Stromal cell of bone marrow (primary cell): ENCODE measurements at places on chromosomes 4 and X.

- no peak for DNase-seq
Measured at GRCh38 chrX:26100421-26100920, 37.7 kb upstream of the MAGEB18 start.

- no peak for DNase-seq
Measured at GRCh38 chr4:19256823-19257222, 994.9 kb upstream of the SLIT2 start.

GRCh38 chr4:88802585-88803286, 105.1 kb upstream of the NAP1L5 start:
- no peak for DNase-seq

DNA sequence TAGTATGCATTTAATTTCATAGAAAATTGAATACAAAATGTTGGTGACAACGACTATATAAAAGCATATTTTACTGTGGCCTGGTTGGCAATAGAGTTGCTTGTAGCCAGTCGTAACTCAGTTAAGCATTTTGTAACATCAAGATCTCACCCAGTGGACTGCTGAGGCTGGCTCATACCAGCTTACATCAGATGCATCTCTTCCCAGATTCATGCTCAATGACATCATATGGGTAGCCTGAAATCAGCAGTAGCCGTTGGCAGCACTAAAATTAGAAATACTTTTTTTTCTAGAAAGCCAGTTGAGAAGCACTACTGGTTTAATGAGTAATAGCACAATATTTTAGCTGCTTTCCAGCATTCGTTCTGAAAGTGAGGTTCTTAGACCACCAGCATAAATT, 341.2 kb downstream of the TECRL start:
- DNase-seq: no peak

GRCh38 chr4:151664289-151664688, 96.5 kb downstream of the GATB start:
- no peak for DNase-seq

GRCh38 chrX:38803243-38803587, 2.0 kb downstream of the MID1IP1 start:
- no peak for DNase-seq

DNA sequence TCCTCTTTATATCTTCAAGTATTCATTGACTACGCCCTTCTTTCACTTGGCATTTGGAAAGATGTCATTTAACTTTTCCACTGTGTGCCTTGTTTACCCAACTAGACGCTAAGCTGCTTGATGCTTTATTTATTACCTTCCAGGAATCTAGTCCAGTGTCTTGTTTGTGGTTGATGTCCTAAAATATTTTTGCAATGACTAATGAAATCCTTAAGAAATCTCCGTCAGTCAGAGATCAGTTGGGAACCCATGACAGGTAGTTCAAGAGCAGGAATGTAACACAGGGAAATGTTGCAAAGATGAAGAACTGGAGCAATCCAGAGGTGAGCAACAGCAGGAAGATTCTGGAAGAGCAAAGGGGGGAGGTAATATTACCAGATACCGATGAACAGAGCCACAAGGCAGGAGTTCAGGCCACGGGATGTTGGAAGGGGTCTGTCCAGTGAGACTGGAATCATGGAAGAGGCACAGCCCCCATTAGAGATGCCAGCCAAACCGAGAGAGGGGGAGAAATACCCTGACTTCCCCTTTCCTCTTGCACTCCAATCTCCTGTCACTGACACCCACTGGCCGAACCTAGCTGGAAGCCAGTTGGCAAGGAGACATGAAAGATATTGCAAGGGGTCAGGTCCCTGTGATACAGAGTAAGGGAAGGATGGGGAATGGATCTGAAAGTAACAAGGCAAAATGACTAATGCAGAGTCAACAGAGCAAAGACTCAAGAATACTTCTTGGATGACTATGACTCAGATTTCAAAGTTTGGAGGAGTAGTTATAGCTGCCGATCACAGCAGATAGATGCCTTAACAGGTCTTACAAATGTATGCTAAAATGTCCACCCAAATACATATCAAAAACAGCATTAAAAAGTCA, 62.7 kb upstream of the PHKA2 start:
- DNase-seq: peak; percentile 22

GRCh38 chrX:39969099-39969818, 128.5 kb downstream of the BCOR start:
- no peak for DNase-seq

GRCh38 chrX:103828529-103828928, 3.5 kb downstream of the RAB9B start:
- no peak for DNase-seq

GRCh38 chr4:69881173-69881773, 21.3 kb upstream of the SULT1E1 start:
- peak; percentile 6 for DNase-seq

DNA sequence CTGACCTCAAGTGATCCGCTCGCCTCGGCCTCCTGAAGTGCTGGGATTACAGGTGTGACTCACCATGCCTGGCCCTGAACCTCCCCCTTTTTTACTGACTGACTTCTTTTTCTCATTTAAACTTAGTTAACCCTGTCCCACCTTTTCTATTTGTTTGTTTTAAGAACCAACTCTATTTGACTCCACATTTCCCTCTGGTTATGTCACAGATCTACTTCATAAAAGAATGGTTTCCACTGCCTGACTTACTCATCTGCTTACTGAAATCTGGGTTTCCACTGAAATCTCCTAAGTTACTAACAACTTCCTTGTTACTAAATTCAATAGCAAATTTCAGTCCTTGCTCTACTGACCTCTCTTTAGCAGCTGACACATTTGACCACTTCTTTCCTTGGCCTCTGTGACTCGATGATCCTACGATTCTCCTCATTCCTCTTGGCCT, 28.0 kb upstream of the NSUN7 start:
- DNase-seq: peak; percentile 10

- DNase-seq: no peak
Measured at GRCh38 chr4:121112530-121112929, 40.2 kb upstream of the NDNF start.

DNA sequence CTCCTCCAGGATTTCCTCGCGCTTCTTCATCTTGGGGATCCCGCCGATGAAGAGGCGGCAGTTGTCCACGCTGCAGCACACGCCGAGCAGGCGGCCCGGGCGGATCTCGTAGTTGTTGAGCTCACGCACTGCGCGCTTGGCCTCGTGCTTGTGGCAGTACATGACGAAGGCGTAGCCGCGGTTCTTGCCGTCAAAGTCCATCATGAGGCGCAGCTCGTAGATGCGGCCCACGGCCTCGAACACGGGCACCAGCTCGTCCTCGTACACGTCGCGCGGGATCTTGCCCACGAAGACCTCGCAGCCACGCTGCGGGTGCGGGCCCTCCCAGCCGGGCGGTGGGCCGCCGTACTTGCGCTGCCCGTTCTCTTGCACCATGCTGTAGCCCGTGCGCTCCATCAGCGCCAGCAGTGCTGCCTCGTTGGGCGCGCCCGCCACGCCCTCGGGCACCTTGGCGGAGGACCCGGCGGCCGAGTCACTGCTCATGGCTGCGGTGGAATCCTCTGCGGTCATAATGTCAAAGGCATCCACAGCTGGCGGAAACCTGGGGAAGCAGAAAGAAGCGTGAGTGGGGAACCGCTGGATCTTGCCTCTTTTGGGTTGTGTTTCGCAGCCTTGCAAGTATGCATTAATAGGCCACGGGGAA, 103.4 kb downstream of the CHRNA9 start:
- DNase-seq: no peak

DNA sequence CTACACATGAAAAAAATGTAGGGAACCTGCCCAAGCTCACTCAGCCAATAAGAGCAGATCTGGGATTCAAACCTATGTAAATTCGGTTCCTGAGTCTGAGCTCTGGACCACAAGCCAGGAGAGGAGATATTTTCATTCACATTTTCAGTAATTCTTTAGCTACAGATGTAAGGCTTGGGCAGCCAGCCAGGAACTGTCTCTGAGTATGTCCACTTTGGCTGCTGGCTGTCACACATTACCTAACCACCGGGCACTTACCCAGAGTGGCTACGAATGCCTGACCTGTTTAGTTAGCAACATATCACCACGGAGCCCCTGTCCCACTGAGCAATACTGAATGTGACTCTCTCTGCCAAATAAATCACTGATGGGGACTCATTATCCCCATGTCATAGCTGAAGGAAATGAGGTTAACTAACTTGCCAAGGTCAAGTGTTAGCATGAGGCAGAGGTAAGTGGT, 15.3 kb downstream of the USP46 start:
- peak; percentile 17 for DNase-seq

- peak; percentile 44 for DNase-seq
Measured at GRCh38 chrX:78619834-78620233, 39.3 kb downstream of the RTL3 start.

DNA sequence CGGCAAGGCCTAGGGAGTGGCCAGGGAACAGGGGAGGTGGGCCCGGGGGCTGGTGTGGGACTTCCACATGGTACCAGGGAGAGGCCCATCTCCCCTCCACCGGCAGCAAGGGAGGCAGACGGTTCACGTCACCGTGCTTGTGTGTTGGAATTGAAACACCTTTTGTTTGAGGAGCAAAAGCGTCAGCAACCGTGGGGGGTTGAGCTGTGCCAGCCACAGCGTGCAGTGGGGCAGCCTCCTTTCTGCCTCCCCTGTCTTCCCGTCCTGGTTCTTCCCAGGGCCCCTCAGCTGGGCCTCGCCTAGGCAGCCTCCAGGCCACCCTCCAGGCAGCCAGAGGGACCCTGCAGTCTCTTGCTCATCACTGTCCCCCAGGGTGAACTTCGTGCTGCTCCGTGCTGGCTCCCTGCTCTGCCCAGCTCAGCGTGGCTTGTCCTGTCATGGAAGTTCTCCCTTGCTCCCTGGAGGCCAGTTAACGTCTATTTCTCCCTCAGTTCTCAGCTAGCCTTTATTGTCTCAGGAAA, 32.1 kb upstream of the HGFAC start:
- DNase-seq: no peak

DNA sequence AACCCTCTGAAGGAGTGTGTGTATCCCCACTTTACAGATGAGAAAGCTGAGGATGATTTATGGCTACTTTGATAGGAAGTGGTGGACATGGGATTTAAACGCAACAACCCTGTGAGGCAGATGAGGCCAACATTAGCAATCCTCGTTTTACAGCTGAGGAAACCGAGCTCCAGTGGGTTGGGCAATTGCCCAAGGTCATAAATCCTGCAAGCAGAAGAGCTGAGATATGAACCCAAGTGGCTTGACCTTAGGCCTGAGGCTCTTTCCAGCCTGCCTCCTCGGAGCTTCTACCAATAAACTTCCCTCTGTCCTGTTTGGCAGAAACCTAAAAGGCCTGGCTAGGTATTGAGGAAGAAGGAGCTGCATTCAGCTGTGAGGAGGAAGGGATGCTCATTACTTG, 185.5 kb upstream of the RBPJ start:
- DNase-seq: no peak

DNA sequence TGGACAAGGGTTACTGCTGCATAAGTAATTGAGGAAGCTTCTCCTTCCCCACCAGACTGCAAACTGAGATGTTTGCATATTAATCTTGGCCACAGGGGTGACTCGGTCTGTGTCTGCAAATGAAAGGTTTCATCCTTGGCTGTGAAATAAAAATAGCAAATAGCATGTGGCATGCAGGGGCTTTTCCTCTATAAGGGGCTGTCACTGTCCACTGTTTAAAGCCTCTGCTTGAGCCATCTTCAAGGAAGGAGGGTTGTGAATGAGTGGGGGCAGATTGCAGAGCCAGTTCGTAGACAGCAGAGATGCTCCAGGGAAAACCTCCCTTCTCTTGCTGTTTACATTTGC, 33.3 kb downstream of the TMSB4X start:
- no peak for DNase-seq

DNA sequence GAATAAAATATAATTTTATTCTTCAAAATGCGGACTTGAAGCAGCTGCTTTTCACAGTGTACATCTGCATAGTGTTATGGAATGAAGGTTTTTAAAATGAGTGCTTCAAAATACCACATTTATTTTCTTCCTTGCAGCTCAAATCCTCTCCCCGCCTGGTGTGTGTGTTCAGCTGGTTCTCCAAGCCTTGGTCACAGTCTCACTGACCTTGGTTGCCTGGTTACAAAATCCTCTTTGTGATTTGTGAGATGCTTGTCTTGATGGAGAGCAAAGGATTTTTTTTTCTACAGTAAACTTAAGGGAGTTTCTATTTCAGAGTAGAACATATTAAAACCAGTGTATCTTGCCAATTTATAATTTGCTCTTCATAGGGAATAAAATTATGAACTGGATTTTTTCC, 139.2 kb downstream of the PCDH18 start:
- DNase-seq: peak; percentile 61

DNA sequence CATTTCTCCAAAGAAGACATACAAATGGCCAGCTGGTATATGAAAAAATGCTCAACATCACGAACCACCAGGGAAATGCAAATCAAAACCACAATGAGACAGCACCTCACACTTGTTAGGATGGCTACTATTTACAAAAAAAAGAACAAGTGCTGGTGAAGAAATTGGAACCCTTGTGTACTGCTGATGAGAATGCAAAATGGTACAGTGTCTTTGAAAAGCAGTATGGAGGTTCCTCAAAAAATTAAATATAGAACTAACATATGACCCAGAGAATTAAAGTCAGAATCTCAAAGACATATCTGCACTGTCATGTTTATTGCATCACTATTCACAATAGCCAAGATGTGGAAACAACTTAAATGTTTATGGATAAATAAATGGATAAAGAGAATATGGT, 20.9 kb downstream of the PAGE4 start:
- no peak for DNase-seq

DNA sequence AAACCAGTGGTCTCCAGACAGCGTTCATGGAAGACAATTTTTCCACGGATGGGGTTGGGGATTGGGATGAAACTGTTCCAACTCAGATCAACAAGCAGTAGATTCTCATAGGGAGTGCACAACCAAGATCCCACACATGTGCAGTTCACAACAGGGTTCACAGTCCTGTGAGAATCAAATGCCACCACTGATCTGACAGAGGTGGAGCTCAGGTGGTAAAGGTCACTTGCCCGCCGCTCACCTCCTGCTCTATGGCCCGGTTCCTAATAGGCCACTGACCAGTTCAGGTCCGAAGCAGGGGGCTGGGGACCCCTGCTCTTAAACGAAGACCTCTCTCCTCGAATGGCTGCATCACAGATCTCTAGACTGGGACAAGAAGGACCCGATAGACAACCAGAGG, 4.4 kb downstream of the APBB2 start:
- no peak for DNase-seq

DNA sequence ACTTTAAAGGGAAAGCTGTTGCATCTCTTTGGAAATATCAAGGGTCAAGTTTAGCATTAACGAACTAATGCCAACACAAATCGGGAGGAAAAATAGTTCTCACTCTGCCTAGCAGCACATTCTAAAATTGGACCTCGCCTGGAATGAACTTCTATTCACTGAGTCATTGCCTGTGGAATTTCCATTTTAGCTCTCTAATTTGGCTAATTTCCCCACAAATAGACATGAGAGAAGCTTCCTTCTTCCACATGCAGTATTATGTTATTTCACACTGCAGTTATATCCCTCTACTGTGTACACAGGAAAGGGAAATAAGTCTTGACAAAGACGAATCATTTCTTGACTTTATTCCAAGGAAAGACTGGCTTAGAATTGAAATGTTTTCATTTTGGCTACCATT, 9.3 kb downstream of the ZXDA start:
- DNase-seq: peak; percentile 18
